ENCODE measurements at places on chromosomes 5 and 9. TPM values are rescaled to one million over a fixed set of nuclear protein-coding genes. Genes with fewer than 3 reads are reported as not detected.

Gene NPR3
- 10.1 TPM for total RNA-seq

Gene AGGF1
- 21.3 TPM for total RNA-seq

Gene NIPAL4
- total RNA-seq: 105 TPM

Gene COL27A1
- 20.1 TPM for total RNA-seq

Gene PCDHB2
- 4.3 TPM for total RNA-seq

Gene HSDL2
- total RNA-seq: 46.1 TPM

Gene IFNA2
- not detected for total RNA-seq

Gene ST8SIA4
- total RNA-seq: 0.97 TPM

Gene FBN2
- total RNA-seq: 0.98 TPM

Gene MOB3B
- 8.2 TPM for total RNA-seq

Gene HEMGN
- not detected for total RNA-seq

Gene GPX3
- total RNA-seq: 242 TPM

Gene KIF24
- total RNA-seq: 1.1 TPM

Gene CCDC180
- total RNA-seq: 0.91 TPM

DNA sequence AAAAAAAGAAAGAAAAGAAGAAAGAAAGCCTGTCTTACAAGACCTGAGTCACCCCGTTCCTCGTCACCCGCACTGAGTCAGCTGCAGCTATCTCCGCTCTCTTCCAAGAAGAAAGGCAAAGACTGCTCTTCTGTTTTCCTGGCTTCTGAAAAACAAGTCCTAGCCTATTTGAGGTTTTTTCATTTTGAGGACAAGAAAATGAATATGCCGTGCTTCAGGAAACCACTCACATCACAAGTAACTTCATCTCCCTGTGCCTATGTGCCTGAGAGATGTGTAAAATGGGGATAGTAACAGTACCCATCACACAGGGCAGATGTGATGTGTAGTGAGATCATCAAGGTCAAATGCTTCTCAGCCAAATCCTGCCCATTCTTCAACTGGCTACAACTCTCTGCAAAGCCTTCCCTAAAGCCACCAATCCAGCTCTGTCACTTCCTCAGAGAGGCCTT, 78.4 kb downstream of the GLDC start:
- no peak for DNase-seq

- DNase-seq: no peak
Measured at GRCh38 chr5:16510098-16510497, 44.5 kb upstream of the ZNF622 start.

DNA sequence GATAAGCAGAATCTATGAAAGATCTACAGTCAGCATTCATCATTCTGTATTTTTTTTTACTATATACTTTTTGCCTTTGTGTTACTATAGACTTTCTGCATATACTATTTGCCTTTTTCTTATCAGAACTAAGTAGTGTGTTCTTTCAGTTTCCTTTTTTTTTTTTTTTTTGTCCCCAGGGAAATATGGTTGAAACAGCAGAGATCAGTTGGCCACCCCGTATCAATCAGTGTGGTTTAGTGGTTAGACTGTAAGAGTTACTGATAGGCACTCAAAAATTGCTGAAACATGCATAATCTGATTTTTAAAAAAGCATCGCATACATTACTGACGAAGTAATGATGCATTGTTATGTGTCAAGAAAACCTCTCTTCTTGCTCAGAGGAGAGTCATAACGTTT, 990.8 kb upstream of the EDIL3 start:
- no peak for DNase-seq

DNA sequence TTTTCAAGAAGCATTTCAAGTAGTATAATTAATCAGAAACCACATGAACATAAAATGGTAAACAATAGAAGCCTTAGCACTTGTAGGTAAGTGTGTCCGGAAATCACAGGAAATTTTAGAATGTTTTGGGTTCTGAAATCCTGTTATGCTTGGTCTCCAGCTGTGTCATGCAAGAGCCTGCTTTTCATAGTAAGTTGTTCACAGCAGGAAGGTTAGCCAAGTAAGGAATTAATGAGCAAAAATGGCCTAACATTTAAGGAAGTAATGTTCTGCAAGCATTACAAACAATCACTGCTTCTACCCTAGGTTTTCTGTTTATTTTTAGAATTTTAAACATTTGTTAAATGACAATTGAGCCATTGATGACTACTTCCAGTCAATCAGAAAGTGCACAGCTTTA, 669.5 kb downstream of the SLCO4C1 start:
- no peak for DNase-seq

DNA sequence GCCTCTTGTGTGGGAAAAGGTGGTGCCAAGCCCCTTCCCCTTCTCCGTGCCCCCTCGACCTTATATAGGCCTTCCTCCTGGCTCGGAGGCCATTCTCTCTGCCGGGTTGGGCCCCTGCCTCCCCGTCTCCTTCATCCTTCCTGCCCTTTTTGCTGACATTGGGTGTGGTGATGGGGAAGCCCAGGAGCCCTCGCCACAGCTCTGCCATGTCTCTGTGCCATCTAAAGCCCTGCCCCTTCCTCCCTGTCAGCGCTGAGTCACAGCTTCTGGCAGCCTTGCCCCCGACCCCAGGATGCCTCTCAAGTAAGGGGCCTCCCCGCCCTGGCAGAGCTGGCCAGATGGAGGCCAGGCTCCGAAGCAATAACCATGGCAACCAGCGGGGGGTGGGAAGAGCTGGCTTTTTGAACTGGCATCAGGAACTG, 30.4 kb downstream of the JADE2 start:
- no peak for DNase-seq

- DNase-seq: no peak
Measured at GRCh38 chr9:134666831-134667230, 25.2 kb downstream of the COL5A1 start.

DNA sequence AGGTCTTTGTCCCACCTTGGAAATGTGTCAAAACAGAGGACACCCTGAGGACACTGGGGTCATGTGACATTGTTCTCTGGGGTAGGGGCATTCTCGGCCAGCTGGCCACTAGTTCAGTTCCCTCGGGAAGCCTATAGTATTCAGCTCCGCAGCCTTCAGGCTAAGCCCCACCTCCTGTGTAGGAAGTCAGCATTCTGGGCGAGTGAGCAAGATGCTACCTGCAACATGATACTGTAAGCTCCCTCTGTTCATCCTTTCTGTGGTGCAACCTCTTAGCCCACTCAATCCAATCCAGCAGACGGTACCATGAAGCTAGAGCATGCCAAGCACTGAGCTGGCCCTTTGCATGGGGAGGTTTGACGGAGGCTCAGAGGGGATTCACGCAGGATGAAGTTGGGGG, 5.3 kb downstream of the NTNG2 start:
- no peak for DNase-seq

DNA sequence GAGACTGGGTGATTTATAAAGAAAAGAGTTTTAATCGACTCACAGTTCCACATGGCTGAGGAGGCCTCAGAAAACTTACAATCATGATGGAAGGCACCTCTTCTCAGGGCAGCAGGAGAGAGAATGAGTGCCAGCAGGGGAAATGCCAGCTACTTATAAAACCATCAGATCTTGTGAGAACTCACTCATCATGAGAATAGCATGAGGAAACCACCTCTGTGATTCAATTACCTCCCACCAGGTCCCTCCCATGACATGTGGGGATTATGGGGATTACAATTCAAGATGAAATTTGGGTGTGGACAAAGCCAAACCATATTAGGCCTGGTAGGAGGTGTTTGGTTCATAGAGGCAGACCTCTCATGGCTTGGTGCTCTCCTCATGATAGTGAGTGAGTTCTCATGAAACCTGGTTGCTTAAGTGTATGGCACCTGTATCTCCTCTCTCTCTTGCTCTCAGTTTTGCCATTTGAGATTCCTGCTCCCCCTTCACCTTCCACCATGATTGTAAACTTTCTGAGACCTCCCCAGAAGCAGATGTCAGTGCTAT, 39.8 kb downstream of the GAPT start:
- no peak for DNase-seq

GRCh38 chr5:131983244-131983771, 28.1 kb downstream of the ACSL6 start:
- no peak for DNase-seq

GRCh38 chr9:99146574-99146973, 41.7 kb downstream of the TGFBR1 start:
- DNase-seq: no peak

DNA sequence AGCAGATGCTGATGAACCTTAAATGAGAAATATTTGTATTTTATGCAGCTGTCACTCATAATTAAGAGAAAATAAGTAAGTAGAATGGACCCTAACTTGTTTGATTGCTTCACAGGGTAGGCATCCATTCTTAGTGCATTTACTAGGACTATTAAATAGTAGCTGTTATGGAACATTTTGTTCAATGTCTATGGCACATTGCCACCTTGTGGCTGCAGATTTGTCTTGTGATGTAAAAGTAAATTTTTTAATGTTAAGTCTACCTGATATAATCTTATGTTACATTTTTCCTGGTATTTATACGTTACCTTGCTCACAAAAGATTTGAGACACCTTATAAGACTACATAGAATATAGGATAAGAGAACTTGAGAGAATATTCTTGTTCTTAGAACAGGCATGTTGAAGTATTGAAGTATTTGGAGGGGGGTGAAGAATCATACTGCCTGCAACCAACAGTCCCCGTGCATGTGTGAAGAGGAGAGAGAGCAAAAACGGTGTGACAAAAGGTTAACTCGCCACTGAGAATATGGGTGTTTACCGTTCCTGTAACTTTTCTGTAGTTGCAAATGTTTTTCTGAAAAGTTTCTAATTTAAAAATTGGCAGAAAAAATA, 161.1 kb downstream of the MAST4 start:
- no peak for DNase-seq

DNA sequence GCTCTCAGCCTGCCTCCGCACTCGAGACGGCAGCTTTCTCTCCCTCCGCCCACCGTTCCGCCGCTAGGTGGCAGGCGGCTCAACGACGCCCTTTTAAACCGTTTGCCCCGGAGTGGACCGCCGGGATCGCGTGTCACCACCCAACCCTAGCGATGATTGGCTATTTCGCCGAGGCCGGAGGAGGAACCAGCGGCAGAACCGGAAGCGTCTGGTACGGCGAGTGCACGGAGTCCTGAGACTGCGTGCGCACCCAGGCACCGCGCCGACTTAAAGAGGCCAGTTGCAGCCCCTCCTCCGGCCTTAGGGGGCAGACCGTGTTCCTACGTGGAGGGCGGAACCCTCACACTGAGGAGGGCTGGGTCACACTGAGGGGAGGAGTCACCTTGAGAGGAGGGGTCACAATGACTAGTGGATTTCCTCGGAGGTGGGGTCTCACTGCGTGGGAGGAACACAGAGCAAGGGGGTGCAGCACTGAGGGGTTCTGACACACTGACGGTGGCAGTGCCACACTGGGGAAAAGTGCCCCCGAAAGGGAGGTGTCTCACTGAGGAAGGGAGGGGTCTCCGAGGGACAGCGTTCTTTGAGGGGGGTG, 980 bp upstream of the TESK1 start:
- peak; percentile 100 for DNase-seq

- no peak for DNase-seq
Measured at GRCh38 chr9:30996761-30997160, 1387.7 kb upstream of the ACO1 start.

- DNase-seq: no peak
Measured at GRCh38 chr9:136787690-136788400, 3.3 kb upstream of the TMEM141 start.
